ENCODE measurements at places on chromosomes 7 and 10. TPM values are rescaled to one million over a fixed set of nuclear protein-coding genes. Genes with fewer than 3 reads are reported as not detected.

GRCh38 chr10:99905971-99906370, 103.8 kb downstream of the DNMBP start:
- DNase-seq, result no peak

HUS1 gene
- total RNA-seq, result 9.8 TPM

DNA sequence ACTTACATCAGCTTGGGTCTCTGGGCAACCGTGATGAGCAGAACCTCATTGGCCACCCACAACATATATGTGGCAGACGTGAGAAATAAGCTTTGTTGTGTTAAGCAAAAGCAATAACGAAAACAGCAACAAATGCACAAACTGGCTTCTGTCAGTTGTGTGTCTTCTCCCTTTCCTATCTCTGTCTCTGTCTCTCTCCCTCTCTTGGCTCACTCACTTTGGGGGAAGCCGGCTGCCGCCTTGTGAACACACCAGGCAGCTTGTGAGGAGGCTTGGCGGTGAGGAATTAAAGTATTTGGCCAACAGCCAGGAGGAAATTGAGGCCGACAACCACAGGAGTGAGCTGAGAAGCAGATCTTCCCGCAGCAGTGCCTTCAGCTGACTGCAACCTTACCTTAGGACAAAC, 21.9 kb upstream of the CDCA7L start:
- no peak for DNase-seq

DNA sequence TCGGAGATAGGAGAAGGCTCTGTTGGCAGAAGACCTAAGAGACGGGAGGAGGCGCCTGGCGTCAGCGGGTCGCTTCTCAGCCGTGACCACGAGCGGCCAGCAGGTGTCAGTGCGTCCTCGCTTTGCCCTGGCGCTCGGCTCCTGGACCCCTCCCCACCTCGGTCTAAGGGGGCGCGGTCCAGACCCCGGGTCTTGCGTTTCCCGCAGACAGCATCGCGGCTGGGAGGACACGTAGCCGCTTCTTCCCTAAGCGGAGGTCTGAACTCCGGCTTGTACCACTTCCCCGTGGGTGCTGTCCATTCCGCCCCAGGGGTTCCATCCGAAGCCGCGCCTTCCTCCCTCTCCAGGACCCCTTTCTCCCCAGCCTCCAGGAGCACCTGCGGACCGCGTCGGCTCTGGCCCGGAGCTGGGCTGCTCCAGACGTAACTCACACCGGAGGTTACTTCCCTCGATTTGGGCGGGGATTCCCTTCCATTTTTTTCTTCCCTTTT, 593 bp upstream of the ADRA2A start:
- DNase-seq, result peak; percentile 39

GRCh38 chr10:28668363-28669226, 8.7 kb upstream of the BAMBI start:
- peak; percentile 66 for DNase-seq

PAX4 gene
- not detected for total RNA-seq

MCM10 gene
- total RNA-seq, result 0.83 TPM

GRCh38 chr7:143255564-143255963, 7.7 kb upstream of the GSTK1 start:
- DNase-seq, result peak; percentile 41

CHN2 gene
- total RNA-seq, result 0.33 TPM

DNA sequence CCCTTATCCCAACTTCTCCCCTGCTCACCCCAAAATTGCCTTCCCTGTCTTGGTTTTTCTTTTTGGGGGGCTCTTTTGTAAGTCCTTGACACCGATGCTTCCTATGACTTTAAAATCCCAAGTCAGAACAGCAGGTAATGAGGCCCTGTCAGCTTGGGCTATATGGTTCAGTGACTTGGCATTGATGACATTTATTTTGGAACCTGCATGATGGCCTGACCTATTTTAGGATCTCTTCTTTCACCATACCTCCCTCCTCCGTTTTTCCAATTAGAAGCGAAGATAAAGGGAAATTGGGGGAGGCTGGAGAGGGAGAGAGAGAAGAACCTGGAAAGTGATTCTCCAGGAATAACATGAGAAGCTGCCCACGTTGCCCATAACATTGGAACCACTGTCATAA, 424.9 kb upstream of the AUTS2 start:
- DNase-seq, result no peak

DNA sequence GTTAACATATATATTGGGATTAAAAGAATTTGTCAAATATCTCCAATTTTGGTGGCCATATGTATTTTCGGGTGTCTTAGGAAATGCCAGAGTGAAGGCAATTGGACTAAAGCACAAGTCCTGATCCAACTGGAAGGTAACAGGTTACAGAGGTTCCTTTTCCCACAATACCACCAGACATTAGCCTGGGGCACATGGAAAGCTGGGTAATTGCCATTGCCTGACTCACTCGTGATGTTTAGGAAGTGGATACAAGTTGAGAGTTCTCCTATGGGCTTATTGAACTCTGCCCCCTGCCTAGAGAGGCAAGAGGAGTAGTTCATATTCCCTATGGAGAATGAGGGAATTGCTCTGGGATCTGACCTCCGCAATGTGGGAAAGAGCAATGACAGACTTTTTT, 5.7 kb downstream of the DNAH11 start:
- DNase-seq, result no peak

Measured in fibroblast of lung (primary cell).